ENCODE measurements at places on chromosomes 3 and 15.

GRCh38 chr3:9736831-9737230 is 5.3 kb downstream of the BRPF1 start:
- no peak for DNase-seq

DNA sequence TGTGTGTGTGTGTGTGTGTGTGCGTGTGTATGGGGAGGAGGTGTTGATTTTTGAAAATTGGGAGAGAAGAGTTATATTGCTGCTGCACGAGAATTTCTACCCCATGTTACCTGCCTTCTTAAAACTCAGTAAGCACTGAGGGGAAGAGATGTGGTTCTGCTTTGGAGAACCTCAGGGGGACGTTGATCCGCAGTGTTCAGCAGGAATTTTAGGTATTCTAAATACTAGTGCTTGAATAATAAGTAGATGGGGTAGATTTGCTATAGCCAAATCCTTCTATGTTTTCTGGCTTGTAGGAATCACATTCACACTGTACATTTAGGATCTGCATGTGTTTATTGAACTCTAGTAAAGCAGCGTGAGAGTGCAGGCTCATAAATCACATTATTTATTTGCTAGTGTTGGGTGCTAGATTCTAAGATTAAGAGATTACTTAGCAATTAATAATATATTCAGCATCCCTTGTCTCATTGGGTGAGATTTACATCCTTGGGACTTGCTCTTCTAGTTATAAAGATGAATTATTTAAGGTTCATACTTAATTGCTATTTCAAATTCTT is 268.1 kb downstream of the MFSD1 start:
- no peak for DNase-seq

- no peak for DNase-seq
Measured at GRCh38 chr3:138196023-138196422, 8.9 kb downstream of the ARMC8 start.

DNA sequence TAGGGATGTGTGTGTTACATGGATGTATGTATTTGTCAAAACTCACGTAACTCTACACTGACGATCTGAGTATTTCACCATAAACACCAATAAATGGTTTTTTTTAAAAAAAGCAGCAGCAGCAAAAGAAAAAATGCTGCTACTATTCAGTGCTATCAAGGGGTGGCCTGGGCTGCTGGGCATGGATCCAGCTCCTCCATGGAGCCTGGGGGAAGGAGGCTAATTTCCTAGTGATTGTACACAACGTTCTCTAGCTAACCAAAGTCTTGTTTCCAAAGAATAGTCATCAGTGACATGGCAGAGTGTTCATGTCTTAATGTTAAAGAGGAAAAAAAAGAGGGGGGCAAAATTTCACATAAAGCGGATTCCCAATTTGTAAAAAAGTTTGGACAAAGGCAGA is 29.0 kb downstream of the POMGNT2 start:
- DNase-seq = no peak

GRCh38 chr15:45869034-45869668 is 234.3 kb downstream of the SQOR start:
- DNase-seq = no peak

- DNase-seq = no peak
Measured at GRCh38 chr3:112874725-112875124, 28.1 kb upstream of the CD200R1L start.

DNA sequence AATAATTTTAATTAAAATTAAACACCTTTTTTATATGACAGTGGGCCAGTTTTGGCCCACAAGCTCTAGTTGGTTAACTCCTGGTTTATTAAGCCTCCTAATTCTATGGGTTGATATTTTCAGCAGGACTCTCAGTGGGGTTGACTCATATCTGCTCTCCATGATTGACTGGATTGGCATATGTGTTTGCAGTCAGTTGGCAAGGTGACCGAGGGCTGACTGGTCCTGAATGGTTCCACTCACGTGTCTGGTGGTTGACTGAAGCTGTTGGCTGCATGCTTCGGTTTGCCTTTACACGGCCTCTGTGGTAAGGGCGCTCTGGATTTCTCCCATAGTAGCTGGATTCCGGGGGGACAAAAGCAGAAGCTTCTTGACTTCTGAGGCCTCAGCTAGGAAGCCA is 65.3 kb upstream of the ZNF280D start:
- no peak for DNase-seq

DNA sequence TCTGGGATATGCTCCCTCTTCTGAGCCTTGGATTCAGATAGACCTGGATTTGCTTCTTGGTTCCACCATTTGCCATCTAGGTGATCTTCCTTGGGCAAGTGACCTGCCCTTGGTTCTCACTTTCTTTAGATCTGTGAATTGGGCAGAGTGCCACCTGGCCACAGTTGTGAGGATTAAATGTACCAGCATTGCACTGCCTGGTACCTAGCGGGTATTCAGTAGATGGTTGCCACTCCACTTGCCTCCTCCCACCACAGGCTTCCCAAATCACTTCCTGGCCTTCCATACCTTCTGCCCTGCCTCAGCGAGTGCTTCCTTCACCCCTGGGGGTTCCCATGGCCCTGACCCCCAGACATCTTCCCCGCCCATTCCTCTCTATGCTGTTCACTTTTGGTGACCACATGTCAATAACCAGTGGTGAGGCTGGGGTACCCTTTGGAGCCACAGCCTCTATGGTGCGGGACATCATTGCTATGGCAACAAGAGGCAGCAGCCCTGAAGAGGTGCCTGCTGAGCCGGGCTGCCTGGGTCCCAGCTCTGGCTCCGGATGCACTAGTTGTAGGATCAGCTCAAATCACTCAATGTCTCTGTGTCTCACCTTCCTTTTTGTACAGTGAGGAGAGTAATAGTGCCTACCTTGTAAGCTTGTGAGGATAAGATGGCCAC is 40.5 kb downstream of the CMTM7 start:
- no peak for DNase-seq

GRCh38 chr3:194292331-194292730 is 58.8 kb downstream of the CPN2 start:
- no peak for DNase-seq

GRCh38 chr15:70125605-70126004 is 27.9 kb upstream of the TLE3 start:
- DNase-seq = no peak

DNA sequence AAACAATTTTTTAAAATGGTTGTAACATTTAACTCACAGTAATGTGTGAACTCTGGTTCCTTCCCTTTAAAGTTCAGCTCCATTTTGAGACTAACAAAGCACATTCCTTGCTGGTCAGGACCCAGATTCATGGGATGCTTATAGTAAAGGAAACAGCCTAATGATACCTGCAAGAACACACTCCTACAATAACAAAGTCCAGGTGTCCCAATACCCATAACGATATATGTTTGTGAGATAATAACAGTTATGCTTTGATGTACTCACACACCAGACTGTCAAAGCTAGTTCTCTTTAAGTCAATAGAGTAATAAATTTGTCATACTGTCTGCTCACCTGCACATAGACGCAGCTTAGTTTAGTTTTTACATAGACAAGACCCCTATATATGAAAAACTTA is 15.9 kb upstream of the CCDC50 start:
- DNase-seq = no peak

DNA sequence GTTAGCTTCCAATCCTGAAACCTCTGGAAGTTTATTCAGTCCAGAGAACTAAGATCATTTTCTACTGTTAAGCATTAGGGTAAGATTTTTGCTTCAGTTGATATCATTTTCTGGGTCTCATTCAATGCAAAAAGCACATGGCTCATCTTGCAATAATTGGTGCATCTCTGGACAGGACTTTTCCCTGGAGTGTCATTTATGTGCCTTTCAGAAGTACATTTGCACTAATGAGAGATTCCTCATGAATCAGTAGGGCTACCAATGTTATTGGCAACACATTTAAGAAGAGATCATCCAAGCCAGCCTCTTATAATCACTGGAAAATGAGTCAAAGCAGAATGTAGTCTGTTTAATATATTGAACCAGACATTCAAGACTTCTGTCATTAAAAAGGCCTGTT is 224.2 kb upstream of the CHRNA7 start:
- DNase-seq = no peak

GRCh38 chr3:151537726-151538125 is 76.9 kb upstream of the IGSF10 start:
- DNase-seq = no peak

DNA sequence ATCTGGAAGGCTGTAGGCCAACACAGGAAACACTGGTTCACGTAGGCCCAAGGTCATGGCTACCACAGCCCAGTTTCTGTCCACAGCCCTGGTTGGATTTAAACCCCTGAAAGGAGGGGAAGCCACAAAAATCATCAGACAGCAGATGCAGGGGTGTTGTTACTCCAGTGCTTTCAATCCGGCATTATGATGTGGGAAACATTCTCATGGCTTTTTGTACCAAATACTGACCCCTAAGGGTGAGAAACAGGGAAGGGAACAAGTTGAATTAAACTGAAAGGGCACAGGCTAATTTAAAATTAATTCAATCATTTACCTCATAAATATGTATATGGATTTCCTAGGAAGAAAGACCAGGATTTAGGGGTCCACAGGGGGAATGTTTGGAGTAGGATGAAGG is 375.6 kb downstream of the CTNNB1 start:
- DNase-seq = no peak

- DNase-seq = no peak
Measured at GRCh38 chr3:105359098-105359762, 7.5 kb upstream of the ALCAM start.

- no peak for DNase-seq
Measured at GRCh38 chr15:73334086-73334485, 34.7 kb downstream of the HCN4 start.

DNA sequence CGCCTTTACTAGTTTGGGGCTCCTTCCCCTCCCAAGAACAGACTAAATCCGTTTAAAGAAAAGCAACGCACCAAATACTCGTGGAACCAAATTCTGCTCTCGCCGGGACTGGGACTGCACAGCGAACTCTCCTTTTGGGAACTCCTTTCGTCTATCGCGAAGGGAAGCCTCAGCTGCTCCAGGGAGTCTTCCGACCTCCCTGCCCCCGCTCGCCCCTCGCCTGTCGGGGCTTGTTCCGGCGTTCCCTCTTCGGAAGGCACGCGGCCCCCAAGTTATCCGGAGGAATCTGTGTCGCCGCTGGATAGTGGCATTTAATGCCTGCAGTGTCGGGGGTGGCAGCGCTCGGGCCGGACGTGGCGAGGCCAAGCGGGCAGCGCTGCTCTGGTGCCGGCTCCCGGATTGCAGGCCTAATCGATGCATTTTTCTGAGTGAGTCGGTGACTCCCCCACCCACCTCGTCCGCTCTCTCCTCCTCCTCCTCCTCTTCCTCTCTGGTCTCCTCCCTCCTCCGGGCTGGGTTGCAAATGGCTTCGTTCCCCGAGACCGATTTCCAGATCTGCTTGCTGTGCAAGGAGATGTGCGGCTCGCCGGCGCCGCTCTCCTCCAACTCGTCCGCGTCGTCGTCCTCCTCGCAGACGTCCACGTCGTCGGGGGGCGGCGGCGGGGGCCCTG is at the start of gene TRIM71:
TSS of gene TRIM71 (plus strand) at position 440 of the 671 bp plus-strand sequence. CDS start at position 524, 84 bp downstream.
- no peak for DNase-seq

DNA sequence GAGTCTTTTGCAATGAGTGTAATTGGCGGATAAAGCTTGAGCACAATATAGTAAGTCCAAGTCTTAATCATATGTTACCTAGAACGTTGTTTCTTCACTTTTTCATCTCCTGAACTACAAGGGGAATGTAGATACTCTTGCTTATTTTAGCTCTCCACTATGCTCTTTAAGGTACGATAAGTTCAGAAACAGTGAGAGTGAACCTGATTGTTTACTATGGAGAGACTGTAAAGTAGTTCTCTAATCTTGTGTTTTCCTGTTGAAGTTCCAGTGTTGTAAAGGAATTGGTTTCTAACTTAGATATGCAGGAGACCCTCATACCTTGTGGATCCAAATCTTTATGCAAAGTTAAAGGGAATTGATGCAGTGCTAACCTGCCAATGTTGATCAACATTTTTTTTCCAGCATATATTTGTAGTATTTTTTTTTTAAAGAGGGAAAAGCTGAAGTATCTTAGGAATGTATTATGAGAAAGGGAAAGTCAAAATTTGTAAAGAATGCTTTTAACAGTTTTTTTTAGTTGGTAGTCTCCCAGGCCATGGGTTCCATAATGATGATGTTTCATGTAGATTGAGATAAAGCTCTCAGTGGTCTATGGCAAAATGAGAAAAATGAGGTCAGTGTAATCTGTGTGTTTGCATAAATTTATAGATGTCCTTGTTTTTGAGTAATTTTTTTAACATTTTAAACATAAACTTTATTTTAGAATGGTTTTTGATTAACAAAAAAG is 14.9 kb downstream of the ATP11B start:
- no peak for DNase-seq

- no peak for DNase-seq
Measured at GRCh38 chr3:64179860-64180259, 45.4 kb downstream of the PRICKLE2 start.

DNA sequence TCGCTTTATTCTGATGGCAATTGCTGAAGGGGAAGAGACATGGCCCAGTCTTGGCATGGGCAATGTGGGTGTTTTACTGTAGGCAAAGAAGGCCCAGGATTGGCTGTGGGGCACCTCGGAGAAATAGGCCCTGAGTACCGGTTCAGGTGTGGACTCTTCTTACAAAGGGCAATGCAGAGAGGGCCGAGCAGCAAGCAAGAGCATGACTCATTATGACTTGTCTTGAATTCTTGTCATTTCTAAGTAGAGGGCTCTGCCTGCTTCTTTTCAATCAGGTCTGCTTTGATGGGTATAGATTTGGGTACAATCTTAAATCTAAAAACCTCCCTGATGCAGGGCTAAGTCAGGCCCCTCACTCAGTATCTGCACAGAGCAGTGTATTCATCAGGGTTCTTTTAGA is 14.8 kb upstream of the BUB1B start:
- DNase-seq = no peak

GRCh38 chr3:13480340-13481318 is 523 bp downstream of the HDAC11 start:
- DNase-seq = peak; percentile 49

- DNase-seq = no peak
Measured at GRCh38 chr3:38468765-38469164, 15.1 kb downstream of the ACVR2B start.

GRCh38 chr3:47836986-47837385 is 34.0 kb downstream of the DHX30 start:
- DNase-seq = no peak

DNA sequence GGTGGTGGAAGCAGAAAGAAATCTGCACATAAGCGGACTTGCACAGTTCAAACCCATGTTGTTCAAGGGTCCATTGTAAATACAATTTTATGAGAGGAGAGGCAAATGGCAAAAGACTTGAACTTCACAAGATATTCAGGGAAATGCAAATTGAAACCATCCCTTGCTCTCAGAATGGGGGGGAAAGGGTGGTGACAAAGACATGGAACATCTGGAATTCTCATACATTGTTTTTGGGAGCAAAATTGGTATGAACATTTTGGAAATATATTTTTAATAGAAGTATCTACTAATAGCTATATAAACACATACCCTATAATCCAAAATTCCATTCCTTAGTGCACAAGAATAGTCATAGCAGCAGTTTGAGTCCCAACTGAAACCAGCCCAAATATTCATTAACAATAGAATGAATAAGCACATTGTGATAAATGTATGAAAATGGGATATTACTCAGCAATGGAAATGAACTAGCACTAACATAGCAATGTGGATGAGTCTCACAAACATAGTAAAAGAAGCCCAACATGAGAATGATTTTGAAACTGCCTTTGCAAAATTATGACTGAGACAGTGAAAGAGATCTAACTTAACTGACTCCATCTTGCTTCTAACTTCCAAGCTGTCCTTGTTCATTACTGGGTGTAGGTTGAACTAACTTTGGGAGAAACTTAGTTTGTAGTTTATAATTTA is 77.2 kb downstream of the CD200R1L start:
- no peak for DNase-seq

Data from central memory CD4-positive, alpha-beta T cell (primary cell).